ENCODE measurements at places on chromosomes 12 and 14.

- DNase-seq: peak; percentile 78
Observed at GRCh38 chr14:103871596-103872480, 24.5 kb upstream of the PPP1R13B start.

- DNase-seq: no peak
Observed at GRCh38 chr12:77992760-77993159, 162.1 kb downstream of the NAV3 start.

GRCh38 chr12:122965851-122966742, at the start of gene ABCB9:
ABCB9 (minus strand) TSS chr12:122966463; CDS start chr12:122960235, 6,228 bp downstream.
- DNase-seq: peak; percentile 91

DNA sequence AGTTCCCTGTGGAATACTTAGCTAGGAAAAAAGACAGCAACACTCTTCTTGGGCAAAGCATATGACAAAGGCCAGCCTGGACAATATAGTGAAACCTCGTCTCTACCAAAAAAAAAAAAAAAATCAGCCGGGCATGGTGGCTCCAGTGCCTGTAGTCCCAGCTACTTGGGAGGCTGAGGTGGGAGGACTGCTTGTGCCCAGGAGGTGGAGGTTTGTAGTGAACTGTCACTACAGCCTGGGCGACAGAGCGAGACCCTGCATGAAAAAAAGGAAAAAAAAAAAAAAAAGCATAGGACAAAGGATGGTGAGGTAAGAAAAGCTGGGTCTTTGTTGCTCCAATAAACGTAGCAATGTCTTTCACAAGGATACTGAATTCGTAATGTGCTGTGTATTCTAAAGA, 1.1 kb downstream of the TXNDC16 start:
- no peak for DNase-seq

- DNase-seq: no peak
Observed at GRCh38 chr12:89669197-89669596, 39.4 kb downstream of the ATP2B1 start.

- DNase-seq: peak; percentile 29
Observed at GRCh38 chr12:68958322-68958721, 25.4 kb upstream of the CPM start.

GRCh38 chr12:103673891-103674375, 86.9 kb downstream of the STAB2 start:
- DNase-seq: no peak

- no peak for DNase-seq
Observed at GRCh38 chr14:45891417-45892080, 638.5 kb upstream of the MIS18BP1 start.

GRCh38 chr12:92144631-92145480, 790 bp downstream of the BTG1 start:
- peak; percentile 43 for DNase-seq

DNA sequence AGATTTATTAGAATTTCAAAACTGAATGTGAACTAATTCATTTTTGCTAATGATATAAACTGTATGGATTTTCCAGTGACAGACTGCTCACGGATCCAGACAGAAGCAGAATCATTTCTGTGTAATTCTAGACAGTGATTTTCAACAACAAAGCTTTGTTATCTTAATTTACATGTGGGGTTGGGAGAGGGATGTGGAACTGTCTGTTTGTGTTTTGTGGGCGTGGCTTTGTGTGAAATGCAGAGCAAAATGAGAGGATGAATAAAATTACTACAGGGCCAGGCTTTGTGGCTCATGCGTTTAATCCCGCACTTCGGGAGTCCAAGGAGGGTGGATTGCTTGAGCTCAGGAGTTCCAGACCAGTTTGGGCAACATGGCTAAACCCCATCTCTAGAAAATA, 834.7 kb downstream of the GALC start:
- no peak for DNase-seq

DNA sequence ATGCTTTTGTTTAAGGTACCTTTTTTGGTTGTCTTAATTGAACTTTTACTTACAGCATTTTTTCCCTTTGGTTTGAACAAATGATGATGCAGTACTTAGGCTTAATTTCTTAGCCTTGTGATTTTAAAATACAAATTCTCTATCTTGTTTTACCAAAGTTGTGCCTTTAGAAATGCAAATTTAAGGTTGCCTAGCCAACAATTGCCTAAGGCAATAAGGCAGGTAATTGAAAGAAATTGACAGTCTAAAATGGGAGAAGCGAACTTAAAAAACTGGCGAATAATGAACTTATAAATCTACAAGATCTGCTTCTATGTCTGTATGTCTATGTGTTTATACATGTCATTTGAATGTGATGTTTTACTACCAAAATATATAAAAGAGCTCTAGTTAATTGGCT, 23.6 kb upstream of the CD69 start:
- DNase-seq: no peak

- no peak for DNase-seq
Observed at GRCh38 chr12:106598003-106598402, 15.2 kb downstream of the RFX4 start.

GRCh38 chr14:83217492-83217891, 1683.8 kb upstream of the SEL1L start:
- no peak for DNase-seq

DNA sequence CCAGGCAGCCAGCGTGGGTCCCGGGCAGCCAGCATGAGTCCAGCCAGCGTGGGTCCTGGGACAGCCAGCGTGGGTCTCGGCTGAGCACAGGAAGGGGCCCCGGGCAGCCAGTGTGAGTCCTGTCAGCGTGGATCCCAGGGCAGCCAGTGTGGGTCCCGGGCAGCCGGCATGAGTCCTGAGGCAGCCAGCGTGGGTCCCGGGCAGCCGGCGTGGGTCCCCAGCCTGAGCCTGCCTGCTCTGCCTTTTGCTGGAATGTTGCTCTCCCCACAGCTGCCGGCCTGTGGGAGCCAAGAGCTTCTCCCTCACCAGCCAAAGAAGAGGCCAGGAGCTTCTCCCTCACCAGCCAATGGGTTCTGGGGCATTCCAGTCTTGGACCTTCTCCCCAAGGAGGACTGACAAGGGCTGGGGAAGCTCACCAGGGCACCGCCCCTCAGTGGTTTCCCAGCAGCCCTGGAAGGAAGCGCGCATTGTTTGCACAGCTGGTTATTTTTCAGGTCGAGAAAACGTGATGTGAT, 15.0 kb upstream of the RFLNA start:
- DNase-seq: no peak
